ENCODE measurements at places on chromosomes 4 and X.

- peak; percentile 63 for DNase-seq
These were observed 482 bp downstream of the GSTCD start for GRCh38 chr4:105709081-105709450.

DNA sequence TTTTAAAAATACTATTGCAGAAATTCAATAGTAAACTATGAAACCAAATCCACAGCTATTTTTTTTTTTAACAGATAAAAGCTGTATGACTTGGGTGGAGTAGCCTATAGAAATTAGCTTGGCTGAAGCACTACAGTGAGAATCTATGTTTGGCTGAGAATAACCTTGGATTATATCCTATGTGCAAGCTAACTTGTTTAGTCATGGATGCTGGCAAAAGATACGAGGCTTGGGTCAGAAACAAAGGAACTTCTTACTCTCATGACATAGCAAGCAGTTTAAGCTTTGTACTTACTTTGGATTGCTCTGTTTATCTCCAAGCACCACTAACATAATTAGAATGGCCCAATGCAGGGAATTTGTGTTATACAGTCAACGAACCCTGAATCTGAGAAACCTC lies 119.2 kb upstream of the GRID2 start:
- DNase-seq = no peak

DNA sequence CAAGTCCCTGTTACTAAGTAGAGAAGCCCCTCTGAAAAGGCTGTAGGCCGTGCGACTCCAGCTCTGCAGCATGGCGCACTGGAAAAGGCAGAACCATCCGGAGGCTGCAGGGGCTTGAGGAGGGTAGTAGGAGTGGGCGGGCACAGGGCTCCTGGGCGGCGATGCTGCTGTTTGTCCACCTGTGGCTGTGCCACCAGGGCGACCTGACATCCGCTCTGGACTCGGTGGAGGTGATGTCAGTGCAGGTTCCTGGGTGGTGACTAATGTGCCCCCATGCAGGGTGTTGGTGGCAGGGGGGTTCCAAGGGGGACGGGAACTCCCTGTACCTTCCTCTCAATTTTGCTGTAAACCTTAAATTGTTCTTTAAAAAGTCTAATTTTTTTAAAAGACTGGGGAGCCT lies 58.3 kb downstream of the PCGF3 start:
- DNase-seq = no peak

GRCh38 chr4:20487852-20488251 lies 212.4 kb upstream of the PACRGL start:
- no peak for DNase-seq

DNA sequence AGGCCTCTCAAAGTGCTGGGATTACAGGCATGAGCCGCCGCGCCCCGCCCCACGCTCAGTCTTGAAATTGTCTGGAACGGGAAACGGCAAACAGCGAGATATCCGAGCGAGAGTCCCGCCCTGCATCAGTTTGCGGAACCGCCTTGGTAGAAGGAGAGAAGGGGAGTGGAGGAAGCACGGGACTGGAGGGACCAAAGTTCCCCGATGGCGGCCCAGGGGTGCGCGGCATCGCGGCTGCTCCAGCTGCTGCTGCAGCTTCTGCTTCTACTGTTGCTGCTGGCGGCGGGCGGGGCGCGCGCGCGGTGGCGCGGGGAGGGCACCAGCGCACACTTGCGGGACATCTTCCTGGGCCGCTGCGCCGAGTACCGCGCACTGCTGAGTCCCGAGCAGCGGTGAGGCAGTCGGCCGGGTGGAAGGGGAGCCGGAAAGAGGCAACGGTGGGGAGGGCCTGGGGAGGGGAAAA lies at the start of gene BST1:
TSS of gene BST1 (plus strand) at position 125 of the 463 bp plus-strand sequence. CDS start at position 205, 80 bp downstream.
- DNase-seq = no peak

DNA sequence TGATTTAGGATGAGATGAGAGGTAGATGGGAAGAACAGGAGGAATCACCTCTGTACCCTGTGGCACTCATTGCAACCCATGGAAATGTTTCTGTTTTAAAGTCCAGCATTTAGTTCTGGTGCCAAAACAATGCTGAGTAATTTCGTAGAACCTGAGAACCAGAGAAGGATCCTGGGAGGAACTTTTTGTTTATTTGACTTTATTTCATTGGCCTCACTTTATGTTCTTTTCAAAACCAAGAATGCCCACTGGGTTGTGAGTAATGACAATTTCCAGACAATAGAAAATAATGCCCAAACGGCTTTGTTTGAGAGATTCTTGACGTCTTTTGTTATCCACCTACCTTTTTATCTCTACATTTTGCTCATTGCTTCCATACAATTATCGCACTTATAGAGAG lies 111.3 kb downstream of the SHROOM3 start:
- no peak for DNase-seq

DNA sequence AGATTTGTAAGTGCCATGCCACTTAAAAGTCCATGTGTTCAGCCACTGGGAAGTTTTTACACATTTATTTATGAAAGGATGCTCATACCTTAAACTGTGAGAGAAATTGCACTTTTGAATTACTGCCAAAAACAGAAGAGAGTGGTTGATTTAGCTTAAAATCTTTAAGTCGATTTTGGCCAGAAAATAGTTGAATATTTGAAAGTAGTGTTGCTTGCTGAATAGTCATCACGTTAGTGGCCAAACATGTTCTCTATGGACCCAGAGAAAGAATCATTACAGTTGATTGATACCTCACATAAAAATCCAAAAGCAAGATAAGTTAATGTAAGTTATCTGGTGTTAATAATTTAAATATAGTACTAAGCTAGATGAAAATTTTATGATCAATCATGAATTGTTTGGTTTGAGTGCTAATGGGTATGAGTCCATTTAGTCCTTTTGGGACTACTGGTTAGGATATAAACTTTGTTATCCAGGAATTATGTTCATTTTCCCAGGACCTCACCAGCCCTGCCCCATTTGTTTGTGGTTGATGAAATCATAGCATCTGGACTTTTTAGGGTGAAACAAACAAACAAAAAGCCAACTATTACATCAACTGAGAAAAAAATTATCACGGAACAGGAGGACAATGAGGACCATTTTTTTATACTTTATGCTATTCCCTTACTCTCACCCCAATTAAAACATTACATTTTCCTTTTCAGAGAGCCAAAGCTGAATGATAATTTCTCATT lies 6.3 kb downstream of the GIMD1 start:
- no peak for DNase-seq

DNA sequence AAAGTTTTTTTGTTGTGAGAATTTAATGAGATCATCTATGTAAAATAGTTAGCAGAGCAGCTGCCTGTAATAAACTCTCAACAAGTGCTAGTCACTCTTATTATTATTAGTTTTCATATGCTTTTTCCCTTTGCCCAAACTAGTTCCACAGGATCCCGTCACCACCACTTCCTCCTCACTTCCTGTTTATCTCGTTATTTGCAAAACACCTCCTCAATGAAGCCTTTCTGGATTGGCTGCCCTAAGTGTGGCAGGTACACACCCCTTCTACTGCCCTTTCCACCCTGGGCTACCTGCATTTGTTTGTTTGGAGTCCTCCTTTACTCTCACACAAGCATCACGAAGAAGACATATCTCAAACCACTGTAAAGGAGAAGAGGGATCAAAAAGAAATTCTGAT lies 54.4 kb upstream of the KLF3 start:
- no peak for DNase-seq

Data from NCI-H69 (cell line).